ENCODE measurements at places on chromosomes 11 and 22.

GRCh38 chr11:73085189-73085875, 56.8 kb downstream of the FCHSD2 start:
- no peak for DNase-seq

- no peak for DNase-seq
Measured at GRCh38 chr11:97717922-97718321, 1302.8 kb upstream of the CNTN5 start.

- no peak for DNase-seq
Measured at GRCh38 chr11:87473174-87473573, 435.4 kb downstream of the TMEM135 start.

DNA sequence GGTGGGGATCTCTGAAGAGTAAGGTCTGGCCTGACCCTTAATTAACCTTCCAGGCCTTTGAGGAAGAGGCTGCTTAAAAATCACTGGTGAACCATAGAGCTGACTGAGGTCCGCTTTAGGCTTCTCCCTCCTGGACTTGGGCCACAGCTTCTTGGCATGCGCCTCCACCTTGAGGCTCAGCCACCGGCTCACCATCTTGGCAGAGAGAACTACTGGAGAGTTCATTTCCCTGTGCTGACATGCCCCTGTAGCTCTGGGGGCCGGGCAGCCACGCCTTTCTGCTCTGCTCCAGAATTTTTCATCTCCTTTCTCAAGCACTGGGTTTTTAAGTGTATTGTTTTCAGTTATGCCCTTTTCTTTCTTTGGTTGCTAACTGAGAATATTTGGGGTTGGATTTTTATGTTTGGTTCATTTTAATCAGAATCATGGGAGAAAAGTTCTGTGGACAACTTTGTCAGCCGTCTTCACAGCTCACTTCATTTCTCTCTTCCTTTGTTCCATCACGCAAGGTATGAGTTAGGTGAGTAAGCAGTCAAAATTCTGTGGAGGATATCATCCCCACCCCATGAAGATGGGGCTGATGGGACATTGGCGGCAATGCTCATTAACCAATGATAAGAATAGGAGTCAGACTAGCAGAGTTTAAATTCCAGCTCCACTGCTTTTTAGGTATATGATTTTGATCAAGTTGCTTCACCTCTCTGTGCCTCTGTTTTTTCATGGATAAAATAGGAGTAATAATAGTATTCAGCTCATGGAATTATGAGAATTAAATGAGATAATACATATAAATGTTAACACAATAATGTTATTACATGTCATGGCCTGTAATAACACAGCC, 103.9 kb downstream of the DBX1 start:
- no peak for DNase-seq

GRCh38 chr11:132972565-132972964, 559.7 kb downstream of the OPCML start:
- DNase-seq, result no peak

DNA sequence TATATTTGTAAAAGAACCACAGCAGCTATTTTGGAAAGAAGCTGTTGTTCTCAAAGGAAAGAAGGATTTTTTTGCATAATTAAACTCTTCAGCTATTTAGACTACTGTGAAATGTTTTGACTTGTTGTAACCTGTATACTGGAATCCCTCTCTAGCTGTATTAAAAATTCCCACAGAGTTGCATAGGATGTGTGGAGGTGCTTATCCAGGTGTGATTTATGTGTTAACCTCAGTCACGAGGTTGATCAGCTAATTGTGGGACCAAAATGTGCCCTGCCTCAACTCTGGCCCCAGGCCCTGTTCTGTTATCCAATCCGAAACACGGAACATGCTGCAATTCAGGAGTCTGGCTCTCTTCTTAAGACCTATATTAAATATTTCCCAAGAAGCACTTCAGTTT, 70.1 kb downstream of the LIF start:
- no peak for DNase-seq

DNA sequence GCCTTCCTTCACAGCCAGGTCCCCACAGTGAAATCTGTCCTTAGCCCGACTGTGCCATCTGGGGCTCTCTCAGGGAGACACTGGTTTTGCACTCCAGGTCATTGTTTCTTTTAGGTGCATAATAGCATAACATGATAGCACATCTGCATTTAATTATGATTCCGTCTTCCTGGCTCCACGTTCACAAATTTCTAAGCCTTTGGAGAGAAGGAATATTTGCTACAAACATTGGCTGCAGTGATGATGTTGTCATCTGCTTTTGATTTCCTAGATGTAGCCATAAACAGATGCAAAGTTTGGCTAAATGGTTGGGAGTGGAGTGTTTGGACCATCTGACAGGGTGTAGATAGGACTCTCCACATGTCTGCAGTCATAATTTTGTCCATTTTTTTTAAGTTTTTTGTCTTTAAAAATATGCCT, 12.0 kb upstream of the CAT start:
- no peak for DNase-seq

DNA sequence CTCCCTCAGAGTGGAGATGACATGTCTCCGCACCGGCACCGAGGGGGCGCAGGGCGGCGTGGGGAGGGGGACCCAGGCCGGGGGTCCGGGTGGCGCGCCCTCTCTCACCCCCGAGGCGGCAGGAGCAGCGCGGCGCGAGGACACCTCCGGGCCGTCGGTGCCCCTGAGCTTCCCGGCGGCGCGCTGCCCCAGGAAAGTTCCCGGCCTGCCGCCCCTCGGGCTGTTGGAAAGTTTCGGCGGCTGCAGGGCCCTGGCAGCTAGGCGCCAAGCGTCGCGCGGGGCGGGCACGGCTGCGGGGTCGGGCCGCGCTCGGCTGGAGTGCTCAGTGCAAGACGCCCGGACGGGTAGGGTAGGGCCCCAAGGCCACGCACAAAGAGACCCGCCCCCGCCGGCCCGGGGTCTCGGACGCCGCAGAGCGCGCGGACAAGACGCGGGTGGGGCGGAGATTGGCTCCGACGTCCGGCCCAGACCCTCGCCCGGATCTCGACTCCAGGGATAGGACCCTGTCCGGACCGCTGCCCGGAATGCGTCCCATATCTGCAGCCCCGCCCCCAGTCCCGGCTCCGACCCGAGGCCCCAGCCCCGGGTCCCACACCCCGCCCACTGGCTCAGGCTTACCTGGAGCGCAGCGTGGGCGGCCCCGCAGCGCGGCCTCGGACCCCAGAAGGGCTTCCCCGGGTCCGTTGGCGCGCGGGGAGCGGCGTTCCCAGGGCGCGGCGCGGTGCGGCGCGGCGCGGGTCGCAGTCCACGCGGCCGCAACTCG, 471 bp downstream of the ARVCF start:
- no peak for DNase-seq

- DNase-seq, result no peak
Measured at GRCh38 chr11:123801765-123802164, 4.4 kb downstream of the OR6M1 start.

GRCh38 chr22:45397806-45398205, 15.6 kb downstream of the SMC1B start:
- DNase-seq, result no peak

DNA sequence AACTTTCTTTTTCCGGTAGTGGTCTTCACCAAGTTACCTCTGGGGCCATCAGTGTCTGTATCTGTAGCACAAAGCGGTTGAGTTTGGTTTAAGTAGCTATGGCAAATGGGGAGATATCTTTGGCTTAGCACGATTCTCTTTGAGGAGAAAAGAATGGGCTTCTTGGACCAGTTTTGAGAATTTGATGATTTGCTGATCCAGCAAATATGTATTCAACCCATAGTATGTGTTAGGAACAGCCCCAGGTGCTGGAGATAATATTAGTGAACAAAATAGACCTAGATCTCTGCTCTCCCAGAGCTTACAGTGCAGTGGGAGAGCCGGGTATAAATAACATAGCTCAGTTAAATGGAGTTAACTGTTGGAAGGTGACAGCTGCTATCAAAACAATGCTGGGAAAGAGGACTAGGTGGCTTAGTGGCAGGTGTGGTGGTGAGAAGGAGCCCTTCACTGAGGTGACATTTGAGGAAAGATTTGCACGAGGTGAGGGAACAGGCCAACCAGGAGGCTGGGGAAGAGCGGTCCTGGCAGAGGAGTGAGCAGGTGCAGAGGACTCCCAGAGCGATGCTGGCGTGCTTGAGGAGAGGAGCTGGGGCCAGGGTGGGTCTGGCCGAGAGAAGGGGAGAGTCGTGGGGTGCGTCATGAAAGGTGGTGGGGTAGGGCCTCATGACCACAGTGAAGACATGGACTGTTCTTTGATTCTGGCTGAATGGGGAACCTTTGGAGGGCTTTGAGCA, 5.0 kb downstream of the TBC1D22A start:
- no peak for DNase-seq

DNA sequence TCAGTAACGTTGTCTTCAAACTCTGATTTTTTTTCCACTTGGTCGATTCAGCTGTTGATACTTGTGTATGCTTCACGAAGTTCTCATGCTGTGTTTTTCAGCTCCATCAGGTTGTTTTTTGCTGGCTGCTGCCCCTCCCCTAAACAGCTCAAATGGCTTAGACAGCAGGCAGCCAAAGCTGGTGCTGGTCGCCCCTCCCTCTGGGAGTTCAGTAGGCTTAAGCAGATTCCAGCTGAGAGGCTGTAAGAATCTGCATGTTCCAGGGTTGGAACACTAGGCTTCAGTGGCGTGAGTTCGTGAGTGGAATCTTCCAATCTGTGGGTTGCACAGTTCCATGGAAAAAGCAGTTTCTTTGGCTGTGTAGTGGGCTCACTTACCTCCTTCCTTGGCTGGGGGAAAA, 10.3 kb upstream of the FIBIN start:
- no peak for DNase-seq

Data from activated CD4-positive, alpha-beta T cell treated with anti-CD3 and anti-CD28 coated beads, Interleukin-10, Interleukin-2, amounts not matched to agents 100 ng/mL and 50 ng/mL, durations not matched to agents 16 hours and 8 hours (primary cell).